Activated T-cell treated with anti-CD3 and anti-CD28 coated beads, Interleukin-2, amount 50 U/mL, for 1 hour (primary cell): ENCODE measurements at places on chromosomes 7 and 10.

DNA sequence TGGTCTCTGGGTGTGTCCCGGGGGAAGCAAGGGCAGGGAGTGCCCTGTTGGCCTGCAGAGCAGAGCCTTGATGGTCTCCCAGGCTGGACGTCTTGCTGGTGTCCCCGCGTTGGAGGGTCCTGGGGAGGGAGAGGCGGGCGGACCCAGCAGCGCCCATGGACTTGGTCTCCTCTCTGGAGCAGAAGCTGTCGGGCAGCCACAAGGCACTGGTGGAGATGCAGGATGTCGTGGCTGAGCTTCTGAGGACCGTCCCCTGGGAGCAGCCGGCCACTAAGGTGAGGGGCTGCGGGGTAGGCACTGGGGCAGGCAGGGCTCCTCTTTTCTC lies 20.9 kb downstream of the TTYH3 start:
- DNase-seq = no peak

- DNase-seq = no peak
Observed at GRCh38 chr7:153193144-153193595, 433.6 kb downstream of the ACTR3B start.

DNA sequence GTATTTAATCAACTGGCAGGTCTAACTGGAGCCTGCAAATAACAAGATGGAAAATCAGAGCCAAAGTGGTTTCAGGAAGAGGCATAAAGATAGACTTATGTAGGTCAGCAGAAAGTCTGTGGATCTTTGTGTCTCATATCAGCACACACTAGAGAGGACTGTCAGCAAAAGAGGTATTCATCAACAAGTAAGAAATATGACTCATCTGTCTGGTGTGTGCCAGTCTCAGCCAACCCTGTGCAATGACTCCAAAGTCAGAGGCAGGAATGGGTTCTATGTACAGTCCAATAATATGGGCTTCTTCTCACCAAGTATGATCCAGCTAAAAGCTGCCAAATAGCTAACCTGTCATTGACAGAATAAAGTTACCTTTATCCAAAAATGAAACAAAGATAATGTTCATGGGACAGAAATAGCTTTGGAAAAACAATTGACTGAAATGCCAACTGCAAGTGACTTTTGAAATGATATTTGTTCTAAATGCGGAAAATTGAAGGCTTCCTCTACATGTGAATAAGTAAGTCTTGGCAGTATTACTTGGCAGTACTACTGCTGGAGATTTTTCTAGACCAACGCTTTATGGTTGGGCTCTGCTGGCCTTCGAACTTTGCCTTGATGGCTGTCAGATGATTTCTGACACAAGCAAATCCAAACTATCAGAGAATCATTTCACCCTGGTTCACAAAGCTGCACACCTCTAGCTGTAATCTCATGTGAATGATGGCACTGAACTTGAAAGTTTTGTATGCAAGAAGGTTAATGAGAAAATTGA lies 272.3 kb upstream of the SEMA3C start:
- no peak for DNase-seq

- no peak for DNase-seq
Observed at GRCh38 chr7:142608630-142609428, 140.4 kb upstream of the PRSS1 start.

DNA sequence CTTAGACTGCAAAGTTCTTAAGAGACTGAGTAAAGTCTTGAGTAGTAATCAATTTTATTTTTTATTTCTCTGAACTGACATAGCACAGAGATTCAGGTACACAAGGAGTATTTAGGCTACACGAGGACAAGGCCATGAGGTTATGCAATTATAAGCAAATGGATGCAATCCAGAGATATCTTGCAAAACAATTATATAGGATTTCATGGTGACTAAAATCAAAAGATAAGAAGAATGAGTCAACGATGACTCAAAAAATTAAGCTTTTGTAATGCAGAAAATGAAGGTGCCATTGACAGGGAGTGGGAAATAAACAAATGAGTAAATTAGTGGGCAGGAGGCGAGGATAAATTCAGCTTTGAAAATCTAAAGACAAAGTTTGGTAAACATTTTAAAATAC lies 66.7 kb upstream of the MYO3A start:
- DNase-seq = no peak

GRCh38 chr7:36747280-36748016 lies 23.2 kb upstream of the AOAH start:
- DNase-seq = no peak

DNA sequence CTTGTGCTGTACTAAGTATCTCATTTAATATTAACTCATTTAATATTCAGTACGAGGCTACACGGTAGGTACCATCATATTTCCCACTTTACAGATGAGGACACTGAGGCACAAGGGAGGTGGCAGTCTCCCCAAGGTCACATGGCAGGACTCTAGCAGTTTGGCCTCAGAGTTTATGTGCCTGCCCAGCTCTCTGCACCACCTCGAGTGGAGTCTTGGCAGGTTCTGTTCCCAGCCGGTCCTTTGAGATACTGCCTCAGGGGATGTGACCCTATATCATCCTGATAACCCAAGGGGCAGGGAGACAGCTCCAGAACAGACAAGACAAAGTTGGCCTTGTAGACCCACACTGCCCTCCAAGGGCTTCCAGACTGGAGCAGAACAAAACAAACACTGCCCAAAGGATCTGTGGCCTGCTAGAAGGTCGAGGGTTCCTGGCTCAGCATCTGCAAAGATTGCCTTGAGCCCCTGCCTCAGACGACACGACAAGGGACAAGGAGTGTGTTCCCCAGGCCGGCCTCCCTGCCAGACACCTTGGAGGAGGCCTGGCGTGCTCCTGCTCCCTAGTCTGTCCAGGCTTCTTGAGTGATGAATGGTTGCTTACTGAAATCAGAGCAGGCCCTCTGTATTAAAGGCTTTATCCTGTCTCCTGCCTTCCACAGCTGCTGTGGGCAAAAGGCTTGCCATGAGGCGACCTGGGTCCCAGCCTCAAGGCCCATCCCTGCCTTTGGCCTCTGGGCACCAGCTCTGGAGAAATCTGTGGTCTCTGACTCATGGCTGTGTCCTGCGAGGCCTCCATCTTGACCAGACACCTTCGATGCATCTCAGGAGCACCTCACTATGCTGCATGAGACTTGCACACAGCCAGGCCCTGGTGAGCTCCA lies 3.9 kb upstream of the PWWP2B start:
- DNase-seq = no peak

DNA sequence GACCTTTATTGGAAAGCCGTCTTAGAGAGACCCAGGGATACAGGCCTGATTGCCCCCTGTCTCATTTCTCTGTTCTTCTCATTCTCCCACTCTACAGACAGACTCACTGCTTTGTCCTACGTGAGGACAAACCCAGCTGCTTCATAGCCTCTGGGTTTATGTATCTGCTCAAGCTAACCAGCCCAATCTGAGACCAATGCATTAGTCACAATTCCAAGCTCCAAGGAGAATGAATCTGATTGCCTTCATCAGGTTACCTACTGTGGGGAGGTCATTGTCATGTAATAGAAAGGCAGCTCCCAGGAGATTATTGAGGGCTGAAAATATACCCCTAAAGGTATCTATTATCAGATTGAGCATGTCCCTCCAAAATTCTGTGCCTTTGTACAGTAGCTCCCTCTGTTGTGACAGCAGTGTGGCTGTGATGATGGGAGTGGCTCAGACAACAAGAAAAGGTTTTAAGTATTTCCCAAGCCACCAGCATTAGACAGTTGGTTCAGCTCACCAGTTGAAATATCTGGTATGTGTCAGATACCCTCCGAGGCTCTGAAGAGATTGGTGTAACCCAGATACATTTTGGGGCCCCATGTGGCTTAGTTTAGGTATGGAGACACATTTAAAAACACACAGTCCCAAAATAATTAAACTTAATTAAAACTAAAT lies 123.1 kb upstream of the EEPD1 start:
- DNase-seq = no peak

GRCh38 chr7:86301301-86301700 lies 342.4 kb upstream of the GRM3 start:
- DNase-seq = no peak

- peak; percentile 53 for DNase-seq
Observed at GRCh38 chr10:112375721-112376395, 1.9 kb downstream of the ACSL5 start.

DNA sequence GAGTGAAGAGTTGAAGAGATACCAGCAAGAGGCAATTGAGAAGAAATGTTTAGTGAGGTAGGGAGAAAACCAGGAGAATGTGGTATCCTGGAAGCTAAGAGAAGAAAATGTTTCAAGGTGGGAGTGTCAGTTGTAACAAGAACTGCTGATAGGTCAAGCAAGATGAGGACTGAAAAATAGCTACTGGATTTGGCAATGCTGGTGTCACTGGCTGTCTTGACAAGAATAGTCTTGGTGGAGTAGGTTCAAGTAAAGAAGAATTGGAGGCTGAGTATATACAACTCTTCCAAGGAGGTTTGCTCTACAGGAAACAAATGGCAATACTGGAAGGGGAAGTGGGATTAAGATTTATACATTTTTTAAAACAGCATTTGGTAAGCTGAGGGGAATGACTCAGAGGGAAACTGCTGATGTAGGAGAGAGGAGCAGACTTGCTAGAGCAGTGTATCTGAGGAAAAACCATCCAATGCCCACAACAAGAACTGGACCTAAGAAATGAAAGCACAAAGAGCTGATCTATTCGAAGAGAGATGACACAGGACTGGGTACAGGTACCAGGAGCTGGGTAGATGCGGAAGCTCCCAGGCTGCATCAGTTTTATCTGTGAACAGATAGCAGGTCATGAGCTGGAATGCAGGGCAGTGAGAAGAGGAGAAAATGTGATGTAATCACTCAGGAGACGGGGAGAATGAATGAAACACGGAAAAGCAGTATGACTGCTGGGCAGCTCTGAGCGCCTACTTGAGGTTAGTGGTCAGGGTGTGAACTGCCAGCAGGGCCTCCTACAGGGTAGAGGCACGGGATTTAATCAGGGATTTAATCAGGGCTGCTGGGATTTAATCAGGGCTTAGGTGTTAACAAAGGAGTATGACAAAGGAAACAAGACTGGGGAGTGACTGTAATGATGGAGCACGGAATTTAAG lies 34.5 kb downstream of the FAM25A start:
- DNase-seq = no peak

- DNase-seq = no peak
Observed at GRCh38 chr10:69467928-69468750, 16.9 kb downstream of the TSPAN15 start.

GRCh38 chr10:126908225-126908624 lies 3.0 kb downstream of the DOCK1 start:
- DNase-seq = no peak

GRCh38 chr10:48564466-48565160 lies 40.3 kb downstream of the ARHGAP22 start:
- DNase-seq = no peak

- DNase-seq = no peak
Observed at GRCh38 chr10:133592716-133593115, 27.3 kb upstream of the SYCE1 start.

- no peak for DNase-seq
Observed at GRCh38 chr10:24318517-24318916, 109.6 kb downstream of the KIAA1217 start.

DNA sequence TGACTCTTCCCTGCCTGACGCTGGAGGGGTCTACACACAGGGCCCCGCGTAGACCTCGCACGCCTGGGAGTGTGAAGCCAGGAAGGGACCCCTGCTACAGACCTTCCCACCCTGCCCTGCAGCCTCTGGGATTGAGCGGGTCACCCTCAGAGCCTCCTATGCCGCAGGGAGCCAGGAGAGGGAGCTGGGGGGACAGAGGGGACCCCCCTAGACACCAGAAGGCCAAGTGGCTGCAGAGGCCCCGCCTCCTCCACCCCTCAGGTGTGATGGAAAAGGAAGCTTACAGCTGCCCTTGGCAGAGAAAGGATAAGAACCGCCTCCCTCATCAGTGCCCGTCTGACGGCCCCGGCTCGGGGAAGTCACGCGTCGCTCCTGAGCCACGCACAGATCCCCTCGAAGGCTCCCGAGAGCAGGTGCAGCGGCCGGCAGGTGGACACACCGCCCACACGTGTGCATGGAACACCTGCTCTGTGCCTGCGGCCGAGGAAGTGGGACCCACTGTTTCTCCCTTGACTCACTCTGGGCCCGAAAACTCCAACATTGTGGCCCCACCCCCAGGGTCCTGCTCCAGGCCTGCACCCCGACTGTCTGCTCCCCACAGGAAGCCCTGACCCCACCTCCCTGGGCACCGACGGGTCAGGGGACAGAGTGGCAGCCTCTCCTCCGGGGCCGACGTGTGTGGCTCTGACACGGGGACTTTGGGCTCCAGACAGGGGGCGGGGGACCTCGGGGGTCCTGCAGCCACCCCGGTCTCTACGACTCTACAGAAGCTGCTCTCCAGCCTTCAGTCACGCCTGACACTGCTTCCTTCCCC lies 73.3 kb downstream of the MICALL2 start:
- no peak for DNase-seq
